ENCODE measurements at places on chromosomes 7 and 10.

GRCh38 chr10:129786216-129786615, 177.9 kb downstream of the EBF3 start:
- no peak for DNase-seq

DNA sequence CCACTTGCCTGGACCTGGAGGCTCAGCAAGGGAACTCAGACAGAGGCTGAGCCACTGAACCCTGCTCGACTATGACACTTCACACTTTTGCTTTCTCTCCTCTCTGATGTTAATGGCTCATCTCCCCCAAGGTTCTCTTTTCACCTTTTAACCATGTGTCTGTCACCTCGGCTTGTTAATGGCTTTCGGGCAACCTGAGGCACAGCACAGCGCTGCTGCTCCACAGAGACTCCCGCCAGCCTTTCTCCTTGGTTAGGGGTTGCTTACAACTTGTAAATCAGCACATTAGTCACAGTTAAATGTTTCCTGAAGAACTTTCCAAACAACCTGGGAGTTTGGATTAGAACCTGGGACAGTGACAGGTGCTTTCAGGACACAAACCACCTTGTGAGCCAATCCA, 136.2 kb upstream of the TBX20 start:
- DNase-seq = no peak

DNA sequence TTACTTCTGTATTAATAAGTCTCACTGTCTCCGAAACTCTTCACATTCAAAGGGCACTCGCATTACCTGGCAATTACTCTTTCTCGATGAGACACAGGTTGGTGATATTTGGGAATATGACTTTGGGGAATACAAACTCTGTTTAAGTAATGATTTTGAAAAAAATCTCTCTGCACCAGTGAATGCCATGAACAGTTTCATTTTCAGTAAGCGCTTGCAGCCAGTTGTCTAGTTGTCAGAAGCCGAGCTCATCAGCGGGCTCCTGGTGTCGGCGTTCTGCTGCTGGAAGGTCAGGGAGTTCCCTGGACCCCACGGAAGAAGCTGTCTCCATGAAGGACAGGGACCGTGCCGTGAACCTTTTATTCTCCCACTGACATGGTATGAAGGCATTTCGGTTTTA, 57.7 kb downstream of the PTPRE start:
- no peak for DNase-seq

DNA sequence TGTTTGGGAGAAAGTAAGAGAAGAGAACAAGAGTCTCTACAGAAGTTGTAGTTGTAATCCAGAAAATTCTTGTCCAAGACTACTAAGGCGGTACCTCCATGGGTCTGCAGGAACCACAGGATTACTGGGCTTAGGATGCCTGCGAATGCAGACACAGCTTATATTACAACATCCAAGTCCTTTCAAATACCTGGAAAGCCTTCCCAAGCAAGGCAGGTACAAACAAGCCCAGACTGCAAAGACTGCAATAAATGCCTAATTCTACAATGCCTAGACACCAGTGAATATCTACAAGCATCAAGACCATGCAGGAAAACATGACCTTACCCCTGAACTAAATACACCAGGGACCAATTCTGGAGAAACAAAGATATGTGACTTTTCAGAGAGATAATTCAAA, 178.2 kb downstream of the ARL4A start:
- no peak for DNase-seq

DNA sequence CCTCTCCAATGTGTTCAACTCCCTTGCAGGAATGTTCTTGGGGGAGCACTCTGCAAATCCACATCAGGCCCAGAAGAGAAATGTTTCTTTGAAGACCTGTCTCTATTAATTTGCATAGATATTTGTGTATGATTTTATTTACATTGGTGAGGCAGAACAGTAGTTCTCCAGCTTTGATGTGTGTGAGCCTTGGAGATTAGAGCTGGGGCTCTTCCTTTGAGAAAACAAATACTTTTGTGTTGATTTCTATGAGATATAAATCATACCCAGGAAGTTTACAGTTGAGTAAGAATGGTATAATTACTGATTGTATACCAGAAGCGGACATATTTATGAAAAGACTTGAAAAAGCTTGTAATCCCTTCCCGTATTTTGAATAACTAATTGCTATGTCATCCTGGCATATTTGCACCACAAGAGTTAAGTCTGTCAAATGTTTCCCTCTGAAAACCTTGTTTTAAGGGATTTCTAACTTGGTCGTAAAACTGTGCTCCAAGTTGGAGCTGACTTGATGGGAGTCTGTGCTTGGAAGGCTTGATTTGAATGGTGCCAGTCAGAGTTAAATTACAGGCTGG, 468.5 kb downstream of the LRMDA start:
- DNase-seq = no peak

- peak; percentile 80 for DNase-seq
Observed at GRCh38 chr7:101165075-101165957, at the start of gene VGF. VGF (minus strand) TSS chr7:101165569; CDS start chr7:101164843, 726 bp downstream.

DNA sequence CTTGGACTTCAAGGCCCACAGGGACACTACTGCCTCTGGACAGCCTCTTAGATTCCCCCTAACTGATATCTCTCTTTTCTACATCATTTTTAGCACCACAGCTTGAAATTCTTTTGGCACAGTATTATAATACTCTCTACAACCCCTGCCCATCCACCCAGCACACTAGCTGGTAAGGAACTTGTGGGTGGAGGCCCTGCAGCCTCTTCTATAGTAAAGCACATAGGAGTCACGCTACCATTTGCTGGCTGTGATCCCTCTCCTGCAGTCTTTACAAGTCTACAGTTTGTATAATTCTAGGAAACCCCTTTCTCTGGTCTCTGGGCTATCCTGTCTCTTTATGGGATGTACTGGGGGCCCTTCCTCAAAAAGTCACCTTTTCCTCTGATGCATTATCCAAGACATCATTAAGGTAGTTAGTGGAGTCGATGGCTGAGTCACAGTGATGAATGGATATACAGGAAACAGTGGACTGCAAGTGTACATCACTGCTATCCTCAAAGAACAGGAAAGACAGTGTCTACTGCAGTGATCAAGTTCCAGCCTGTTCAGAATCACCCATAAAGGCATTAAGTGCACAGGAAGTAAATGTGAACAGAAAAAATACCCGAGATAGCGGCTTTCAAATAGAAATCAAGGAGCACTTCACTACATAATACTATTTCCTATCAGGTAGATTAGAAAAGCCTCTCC, 54.4 kb downstream of the STK17A start:
- no peak for DNase-seq

- no peak for DNase-seq
Observed at GRCh38 chr7:82945056-82945455, 217.6 kb downstream of the PCLO start.

All from GM18507 (cell line).